ELR (cell line): ENCODE measurements at places on chromosomes 16 and 17.

- DNase-seq: peak; percentile 75
Observed at GRCh38 chr16:22638393-22639206, 127.9 kb downstream of the NPIPB5 start.

GRCh38 chr17:46212634-46213435 lies 19.6 kb upstream of the KANSL1 start:
- peak; percentile 91 for DNase-seq

GRCh38 chr16:81940781-81941560 lies 70.3 kb downstream of the SDR42E1 start:
- DNase-seq: peak; percentile 64

DNA sequence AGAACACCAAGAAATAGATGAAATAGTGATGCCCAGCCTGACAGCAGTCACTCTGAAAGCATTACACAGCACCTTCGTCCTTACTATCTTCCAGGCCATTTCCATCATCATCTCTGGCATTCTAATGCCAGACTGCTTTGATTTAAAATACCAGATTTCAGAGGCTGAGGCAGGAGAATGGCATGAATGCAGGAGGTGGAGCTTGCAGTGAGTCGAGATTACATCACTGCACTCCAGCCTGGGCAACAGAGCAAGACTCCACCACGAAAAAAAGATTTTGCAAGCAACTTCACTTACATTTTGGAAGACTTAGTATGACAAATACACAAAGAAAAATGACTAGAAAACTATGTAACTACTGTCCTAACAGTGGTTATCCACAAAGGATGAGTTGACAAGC lies 244.0 kb downstream of the CPPED1 start:
- DNase-seq: no peak

DNA sequence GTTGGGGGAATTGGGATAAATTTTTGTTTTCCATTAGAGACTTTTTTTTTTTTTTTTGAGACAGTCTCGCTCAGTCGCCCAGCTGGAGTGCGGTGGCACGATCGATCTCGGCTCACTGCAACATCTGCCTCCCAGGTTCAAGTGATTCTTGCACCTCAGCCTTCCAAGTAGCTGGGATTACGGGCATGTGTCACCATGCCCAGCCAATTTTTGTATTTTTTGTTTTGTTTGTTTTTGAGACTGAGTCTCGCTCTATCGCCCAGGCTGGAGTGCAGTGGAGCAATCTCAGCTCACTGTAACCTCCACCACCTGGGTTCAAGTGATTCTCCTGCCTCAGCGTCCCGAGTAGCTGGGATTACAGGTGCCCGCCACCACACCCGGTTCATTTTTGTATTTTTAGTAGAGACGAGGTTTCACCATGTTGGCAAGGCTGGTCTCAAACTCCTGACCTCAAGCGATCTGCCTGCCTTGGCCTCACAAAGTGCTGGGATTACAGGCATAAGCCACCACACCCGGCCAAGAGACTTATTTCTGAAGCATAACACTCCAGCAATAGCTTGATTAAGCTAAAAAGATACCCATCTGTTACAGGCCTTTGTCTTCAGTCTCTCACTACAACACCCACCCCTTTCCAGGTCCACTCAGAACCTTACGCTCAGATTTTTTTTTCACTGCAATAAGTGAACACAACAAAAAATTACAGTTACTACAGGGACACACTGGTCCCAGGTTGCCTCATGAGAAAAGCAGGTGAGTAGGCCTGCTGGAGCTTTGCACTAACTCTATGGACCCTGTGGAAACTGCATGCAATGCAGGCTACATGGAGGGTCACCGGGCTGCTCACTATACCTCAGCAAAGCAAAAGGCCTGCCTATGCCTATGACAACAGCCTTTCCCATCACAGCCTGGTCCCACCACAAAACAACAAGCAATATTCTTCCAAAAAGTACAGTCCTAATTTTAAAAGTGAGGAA lies 34.6 kb downstream of the KANSL1 start:
- no peak for DNase-seq

DNA sequence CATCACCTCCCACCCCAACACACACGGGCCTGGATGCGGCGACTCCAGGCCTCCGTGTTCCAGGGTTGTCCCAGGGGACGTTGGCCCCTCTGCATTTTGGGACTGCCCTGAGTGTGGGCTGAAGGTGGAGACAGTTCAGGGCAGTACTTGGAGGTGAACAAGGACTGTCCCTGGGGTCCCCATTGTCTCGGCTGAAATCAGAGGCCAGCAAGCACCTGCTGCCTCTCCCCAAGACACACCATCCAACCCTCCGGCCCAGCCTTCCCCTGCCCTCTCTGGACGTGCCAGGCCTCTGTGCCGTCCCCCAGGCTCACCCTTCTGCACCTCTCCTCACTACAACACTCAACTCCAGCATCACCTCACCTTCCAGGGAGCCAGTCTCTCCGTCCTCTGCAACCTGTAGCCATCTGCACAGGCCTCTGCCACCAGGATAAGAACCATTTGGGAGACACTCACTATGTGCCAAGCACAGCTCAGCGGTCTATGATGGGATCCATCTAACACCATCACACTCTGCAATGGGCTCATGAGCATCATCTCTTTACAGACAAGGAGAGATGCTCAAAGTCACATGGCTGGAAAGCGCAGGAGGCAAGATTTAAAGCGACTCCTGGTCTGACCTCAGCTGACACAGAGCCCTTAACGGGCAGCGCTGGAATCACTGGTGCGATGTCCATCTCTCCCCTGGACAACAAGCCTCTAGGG lies 104.5 kb upstream of the SEC14L1 start:
- DNase-seq: no peak

- no peak for DNase-seq
Observed at GRCh38 chr16:58882292-58882691, 148.2 kb upstream of the GOT2 start.

DNA sequence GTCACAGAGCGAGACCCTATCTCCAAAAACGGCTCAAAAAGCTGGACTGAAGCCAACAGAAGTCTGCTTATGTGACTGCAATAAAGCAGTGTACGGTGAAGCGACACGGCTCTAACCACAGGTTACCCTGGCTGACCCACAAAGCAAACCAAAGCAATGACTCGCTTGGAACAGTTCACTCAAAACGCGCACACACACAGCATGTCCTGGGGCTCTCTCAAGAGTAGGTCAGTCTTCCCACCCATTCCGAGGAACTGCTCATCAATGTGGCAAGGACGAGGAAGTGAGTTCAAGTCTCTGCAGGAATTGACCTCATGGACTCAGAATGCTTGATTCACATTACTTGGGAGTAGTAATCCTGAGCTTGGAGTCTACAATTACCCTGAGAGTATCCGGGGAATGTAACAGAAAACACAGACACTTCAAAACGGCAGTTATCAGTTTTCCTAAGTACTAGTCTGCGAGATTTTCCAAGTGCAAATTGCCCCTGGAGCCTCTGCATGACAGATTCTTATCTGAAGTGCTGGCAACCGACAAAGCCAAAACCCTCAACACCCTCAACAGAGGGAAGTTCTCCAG lies 25.4 kb downstream of the PELP1 start:
- peak; percentile 99 for DNase-seq

- DNase-seq: peak; percentile 64
Observed at GRCh38 chr17:37779554-37779953, 34.7 kb upstream of the HNF1B start.

DNA sequence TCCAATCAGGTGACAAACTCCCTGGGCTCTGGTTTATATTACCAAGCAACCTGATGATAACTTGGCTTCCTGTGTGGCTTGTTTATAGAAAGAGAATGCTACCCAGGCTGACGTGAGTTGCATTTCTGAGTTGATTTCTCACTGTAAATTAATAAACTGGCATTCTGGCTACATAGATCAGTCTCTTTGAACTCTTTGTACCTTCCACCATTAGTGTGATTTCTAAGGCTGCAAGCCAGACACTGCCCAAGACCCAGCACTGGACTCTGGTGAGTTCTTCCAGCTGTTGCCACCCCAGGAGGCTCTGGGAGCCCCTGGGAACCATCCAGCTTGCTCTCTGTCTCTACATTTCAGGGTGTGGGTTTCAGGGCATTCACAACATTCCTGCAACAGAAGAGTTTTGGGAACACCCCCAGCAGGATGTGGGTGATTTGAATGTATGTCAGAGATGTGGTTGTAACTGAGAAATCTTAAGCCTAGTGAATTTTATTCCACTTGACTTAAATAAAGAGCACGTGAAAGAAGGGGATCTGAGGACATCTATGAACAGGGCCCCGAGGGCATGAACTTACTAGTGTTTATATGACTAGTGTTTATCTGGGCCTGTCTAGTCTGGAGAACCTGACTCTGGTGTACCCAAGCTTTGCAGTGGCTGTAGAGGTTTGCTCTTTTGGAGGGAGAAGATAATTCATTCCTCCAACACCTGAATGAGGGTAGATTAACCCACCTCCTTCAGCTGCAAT lies 30.3 kb upstream of the LRRC37A start:
- peak; percentile 99 for DNase-seq

DNA sequence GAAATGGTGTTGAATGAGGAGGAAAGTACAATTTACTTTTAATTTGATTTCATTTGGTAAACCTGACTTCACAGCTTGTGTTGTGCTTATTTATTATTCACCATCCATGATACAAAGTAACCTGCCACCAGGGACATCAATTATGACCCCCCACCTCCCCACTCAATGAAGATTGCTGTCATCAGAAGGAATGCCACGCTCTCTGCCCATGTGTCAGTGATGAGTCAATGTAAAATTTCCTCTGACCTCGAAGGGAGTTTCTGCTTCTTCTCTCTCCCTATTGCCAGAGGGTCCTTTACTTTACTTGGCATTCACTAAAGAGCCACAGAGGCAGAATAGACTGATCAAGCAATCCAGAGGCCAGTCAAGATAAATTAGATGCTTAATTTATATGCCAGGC lies 759.7 kb downstream of the CDH11 start:
- DNase-seq: peak; percentile 51

DNA sequence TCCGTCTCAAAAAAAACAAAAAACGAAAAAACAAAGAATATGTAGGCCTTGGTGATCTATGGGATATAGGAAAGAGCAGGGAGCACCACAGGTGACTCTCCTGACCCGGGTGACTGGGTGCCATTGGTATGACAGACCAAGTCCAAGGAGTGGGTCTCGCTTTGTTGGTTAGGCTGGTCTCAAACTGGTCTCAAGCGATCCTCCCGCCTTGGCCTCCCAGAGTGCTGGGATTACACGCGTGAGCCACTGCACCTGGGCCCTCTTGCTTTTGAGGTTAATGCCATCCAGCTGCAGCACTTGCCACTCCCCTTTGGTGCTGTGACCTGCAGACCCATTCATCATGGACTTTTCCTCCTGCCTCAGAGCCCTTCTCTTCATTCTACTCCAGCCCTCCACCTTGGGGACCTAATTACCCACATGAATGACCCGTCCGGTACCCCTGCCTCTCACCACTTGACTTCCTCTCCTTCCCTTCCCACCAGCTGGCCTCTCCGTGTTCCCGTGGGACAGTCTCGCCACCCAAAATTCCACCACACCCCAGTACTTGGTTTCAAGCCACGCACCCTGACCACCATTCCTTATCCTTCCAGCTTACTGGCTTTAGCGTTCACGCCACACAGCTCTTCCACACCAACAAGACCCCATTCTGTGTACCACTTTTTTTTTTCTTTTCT lies 3.2 kb upstream of the UBE2G1 start:
- DNase-seq: no peak

- DNase-seq: no peak
Observed at GRCh38 chr17:42900460-42901331, at the start of gene G6PC1. G6PC1 (plus strand) TSS chr17:42900799; CDS start chr17:42900877, 78 bp downstream.

- DNase-seq: peak; percentile 98
Observed at GRCh38 chr16:54080524-54081008, 206.0 kb downstream of the IRX3 start.

DNA sequence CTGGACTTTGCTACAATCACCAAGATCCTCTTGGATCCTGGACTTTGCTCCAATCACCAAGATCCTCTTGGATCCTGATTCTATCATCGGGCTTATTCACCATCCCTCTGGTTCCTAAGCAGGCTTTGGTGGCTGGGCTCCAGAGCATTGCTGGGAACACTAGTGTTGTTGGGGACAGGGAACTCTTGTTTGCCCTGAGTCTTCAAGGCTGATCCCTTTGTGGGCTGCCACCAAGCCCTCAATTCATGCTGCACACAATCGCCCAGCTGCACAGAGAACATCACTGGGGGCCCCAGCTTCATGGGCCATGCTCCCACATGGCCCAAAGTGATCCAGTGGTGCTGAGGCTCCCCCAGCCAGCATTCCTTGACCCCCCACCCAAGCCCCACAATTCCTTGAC lies 88.3 kb downstream of the TMEM132E start:
- DNase-seq: no peak

GRCh38 chr16:797120-797420 lies 3.5 kb downstream of the GNG13 start:
- DNase-seq: no peak

GRCh38 chr16:56716761-56717160 lies 13.2 kb upstream of the NUP93 start:
- no peak for DNase-seq

- peak; percentile 43 for DNase-seq
Observed at GRCh38 chr17:72603420-72604242, 482.8 kb downstream of the SOX9 start.

GRCh38 chr16:82096641-82097040 lies 61.6 kb downstream of the HSD17B2 start:
- no peak for DNase-seq

GRCh38 chr17:35243561-35244340 lies 879 bp downstream of the SLFN5 start:
- peak; percentile 86 for DNase-seq

GRCh38 chr17:74818291-74818938 lies 41.3 kb downstream of the GRIN2C start:
- DNase-seq: no peak

DNA sequence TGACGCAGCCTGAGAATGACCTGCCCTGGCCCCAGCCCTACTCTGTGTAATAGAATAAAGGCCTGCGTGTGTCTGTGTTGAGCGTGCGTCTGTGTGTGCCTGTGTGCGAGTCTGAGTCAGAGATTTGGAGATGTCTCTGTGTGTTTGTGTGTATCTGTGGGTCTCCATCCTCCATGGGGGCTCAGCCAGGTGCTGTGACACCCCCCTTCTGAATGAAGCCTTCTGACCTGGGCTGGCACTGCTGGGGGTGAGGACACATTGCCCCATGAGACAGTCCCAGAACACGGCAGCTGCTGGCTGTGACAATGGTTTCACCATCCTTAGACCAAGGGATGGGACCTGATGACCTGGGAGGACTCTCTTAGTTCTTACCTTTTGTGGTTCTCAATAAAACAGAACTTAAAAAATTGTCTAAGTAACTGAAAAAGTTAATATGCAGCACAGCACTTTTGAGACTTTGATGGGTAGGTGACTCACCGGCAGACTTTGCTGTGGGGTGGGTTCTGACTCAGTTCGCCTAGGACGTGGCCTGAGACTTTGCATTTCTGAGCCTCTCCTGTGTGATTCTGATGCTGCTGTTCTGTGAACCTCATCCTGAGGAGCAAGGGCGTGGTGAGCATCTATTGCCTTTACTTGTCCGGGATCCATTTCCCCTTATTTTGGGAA lies 5.7 kb downstream of the LAT start:
- peak; percentile 32 for DNase-seq

- DNase-seq: no peak
Observed at GRCh38 chr16:82991966-82992675, 365.4 kb downstream of the CDH13 start.

GRCh38 chr16:23667355-23667659 lies 11.4 kb upstream of the PLK1 start:
- DNase-seq: no peak
